Left colon (tissue), 2 donors: ENCODE measurements at places on chromosomes 7 and 10. TPM values are rescaled to one million over a fixed set of nuclear protein-coding genes. Genes with fewer than 3 reads are reported as not detected.

DNA sequence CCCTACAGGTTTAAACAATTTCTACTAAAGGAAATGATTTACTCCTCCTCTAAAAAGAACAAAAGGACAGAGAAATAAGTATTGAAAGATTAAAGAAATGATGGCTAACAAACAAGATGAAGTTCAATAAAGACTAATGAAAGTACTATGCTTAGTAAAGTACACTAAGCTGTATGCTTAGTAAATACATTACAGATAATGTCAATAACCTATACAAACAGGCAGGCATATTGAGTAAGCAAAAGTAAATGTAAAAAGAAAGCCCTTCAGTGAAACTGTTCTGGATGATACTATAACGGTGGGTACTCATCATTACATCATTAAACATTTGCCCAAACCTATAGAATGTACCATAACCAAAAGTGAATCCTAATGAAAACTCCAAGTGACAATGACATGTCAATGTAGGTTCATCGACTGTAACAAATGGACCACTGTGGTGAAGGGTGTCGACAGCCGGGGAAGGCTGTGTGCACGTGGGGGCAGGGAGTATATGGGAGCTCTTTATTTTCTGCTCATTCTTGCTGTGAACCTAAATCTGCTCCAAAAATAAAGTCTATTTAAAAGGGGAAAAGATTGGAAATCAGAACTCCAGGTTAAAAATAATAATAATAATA is 34.0 kb downstream of the CYTH3 start:
- DNase-seq, result no peak

Gene CYP26C1
- total RNA-seq, result not detected

DNA sequence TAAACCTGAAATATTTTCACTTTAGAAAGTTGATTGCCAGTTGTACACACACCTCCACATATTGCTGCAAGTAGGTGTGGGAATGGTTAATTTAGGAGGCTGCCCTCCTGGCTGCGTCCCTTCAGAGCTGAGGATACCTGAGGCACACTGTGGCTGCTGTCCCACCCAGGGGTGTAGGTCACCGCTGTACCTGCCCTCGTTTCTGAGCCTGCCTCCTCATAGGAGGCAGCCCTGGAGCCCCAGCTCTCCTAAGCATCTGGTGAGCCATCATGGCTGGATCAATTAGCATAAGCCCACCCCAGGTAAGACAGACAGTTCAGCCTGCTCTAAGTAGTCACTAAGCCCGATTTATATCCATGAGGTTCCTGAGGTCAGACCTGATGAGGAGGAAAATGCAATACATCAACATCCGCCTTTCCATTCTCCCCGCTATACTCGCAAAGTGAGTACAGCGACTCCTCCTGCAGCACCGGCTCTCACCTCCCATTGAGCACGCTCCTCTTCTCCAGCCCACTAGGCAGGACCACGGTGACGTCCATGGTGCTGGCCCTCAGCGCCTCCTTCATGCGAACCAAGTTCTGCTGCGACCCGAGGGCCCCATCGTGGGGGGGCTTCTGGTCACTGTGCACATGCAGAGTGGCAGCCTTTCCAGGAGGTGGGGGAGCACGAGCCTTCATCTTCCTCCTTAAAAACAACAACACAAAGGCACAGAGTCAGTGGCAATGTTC is 97.2 kb downstream of the COBL start:
- no peak for DNase-seq

DNA sequence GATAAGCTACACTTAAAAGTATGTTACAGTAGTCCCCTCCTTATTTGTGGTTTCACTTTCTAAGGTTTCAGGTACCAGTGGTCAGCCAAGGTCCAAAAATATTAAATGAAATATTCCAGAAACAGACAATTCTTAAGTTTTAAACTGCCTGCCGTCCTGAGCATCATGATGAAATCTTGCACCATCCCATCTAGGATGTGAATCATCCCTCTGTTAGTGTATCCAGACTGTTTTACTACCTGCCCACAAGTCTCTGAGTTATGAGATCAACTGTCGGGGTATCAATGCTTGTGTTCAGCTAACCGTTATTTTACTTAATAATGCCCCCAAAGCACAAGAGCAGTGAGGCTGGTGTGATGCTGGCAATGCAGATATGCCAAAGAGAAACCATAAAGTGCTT is 11.4 kb downstream of the KDM7A start:
- no peak for DNase-seq

DNA sequence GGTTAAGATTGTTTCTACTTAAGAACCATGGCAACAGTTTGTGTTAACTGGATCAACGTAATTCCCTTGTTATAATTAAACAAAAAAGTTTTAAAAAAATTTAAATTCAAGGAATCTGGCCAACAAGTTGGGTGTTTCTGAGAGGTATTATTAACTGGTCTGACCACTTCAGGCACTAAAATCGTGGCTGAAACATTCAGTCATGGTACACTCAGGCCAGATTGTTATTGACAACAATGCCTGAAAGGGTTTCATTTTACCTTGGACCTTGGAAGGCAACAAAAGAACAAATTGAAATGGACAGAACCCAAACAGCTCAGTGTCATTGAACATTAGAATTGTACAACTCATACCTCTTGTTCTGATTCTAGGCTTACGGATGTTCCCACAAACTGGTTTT is 103.3 kb upstream of the ARMC3 start:
- no peak for DNase-seq

DNA sequence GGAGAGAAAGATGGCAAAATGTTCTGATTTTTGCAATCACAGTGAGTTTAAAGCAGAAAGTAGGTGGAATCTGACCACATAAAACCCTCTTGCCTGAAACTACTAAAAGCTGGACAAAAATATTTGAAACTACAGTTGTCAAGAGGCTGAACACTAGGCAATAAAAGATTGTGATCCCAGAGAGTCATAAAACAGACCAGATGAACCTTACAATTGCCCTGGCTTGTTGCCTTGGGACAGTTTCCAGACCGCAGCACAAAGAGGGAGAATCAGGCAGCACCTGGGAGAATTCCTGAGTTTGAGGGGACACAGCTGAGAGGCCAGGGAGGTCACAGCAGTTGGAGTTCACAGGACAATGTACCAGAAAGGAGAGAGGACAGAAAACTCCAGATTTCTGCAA is 107.3 kb upstream of the NANOS1 start:
- no peak for DNase-seq

DNA sequence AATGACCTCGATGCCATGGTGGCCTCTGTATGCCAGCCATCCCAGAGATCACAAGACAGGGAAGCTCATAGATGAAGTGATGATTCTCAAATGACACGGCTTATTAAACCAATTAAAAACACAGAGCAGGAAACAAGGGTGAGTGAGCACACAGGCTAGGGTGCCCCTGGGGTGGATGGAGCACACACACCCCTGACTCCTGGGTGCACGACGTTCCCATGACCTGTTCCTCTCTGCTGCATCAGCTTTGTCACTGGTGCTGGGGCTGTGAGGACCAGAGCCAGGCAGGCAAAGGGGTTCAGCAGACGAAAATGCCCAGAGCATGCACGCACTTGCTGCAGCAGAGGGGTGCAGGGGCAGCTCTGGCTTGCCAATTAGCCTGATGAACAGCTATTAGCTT is 86.5 kb upstream of the LRRC4 start:
- no peak for DNase-seq

Gene CFAP43
- total RNA-seq, result 0.40 TPM

Gene TMEM213
- not detected for total RNA-seq

DNA sequence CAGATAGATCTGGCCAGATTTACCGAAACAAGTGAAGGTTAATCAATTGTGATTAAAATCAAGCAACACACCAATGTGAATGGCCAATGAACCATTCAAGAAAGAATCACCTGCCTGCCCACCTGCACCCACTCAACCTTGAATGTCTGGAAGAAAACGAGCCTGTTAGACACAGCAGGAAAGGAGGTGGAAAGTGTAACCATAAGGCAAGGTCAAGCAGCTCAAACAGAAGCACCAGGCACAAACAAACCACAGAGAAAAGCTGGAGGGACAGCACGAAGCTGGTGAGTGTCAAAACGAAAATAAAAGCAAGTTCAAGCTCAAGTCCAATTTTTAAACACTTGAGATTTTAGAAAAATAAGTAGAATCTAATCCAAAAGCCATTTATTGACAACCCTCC is 64.9 kb downstream of the STEAP1B start:
- DNase-seq, result no peak

Gene GPR37
- 0.95 TPM for total RNA-seq

DNA sequence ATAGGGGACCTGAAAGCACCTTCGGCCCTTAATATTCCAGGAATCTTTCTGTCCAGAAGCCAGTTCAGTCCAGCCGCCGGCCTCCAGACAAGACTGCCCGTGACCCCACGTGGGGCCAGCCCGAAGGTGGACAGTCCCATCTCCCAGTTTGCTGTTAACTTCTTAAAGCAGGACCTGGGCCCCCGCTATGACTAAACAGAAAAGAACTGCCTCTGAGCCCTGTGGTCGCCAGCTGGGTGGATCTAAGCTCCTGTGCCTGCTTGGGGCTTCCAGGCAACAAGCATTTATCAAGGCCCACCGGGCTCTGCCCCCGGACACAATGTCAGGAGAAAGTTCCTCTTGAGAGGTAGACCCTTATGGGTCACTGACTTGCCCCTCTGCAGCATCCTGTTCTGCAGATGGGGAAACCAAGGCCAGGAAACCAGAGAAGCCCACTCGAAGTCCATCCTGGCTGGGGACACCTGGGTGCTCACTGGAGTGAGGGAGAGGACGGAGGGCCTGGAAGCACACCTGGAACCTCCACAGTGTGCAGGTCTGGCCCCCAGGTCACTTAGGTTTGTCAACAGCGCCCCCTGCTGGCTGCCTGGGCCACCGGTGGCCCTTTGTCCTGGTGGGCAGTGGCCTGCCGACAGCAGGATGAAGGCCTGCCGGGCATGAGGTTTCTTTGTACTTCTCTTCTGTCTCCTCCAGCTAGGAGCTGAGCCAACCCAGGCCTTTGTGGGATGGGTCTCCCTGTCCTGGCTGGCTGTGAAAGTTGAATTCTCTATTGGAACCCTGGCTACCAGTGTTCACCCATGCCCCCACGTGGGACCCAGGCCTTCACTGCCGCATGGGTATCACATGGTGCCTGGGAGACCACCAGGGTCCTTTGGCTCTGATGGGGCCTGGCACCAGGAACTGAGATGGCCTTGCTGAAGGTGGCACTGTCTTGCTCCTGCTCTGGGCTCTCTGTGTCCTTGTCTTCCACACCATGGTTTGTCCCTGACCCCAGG is 128.0 kb downstream of the ZMIZ1 start:
- DNase-seq, result peak; percentile 86

Gene CCDC186
- total RNA-seq, result 43.3 TPM

Gene THSD7A
- total RNA-seq, result 1.6 TPM

- DNase-seq, result no peak
These were observed 1579.4 kb upstream of the LRRTM3 start for GRCh38 chr10:65346466-65346865.

- no peak for DNase-seq
These were observed 87.5 kb upstream of the AOAH start for GRCh38 chr7:36811807-36812206.

- peak; percentile 42 for DNase-seq
These were observed 649 bp downstream of the IDE start for GRCh38 chr10:92573091-92573797.

DNA sequence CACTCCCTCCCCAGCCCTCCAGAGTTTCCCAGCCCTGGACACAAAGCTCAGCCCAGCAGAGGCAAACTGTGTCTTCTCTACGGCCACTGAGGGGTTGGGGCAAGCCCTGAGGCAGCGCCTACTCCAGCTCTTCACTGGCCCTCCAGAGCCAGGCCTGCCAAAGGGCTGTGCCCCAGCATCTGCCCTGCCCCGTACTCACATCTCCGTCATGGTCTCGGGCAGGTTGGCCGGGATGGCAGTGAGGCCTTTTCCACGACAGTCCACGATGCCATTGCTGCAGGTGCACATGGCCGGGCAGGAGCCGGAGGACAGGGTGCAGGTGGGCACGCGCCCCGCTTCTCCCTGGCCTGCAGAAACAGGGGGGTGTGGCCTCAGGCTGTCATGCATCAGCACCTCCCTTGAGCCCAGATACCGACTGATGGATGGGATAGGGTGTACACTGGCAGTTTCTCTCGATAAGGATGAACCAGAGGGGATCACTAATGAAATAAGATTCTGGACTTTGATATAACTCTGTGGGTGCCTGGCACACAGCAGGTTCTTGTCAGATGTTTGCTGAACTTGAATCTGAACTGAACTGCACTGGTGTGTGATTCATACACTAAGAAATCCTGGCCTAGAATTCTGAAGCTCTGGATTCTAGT is 125.2 kb downstream of the SLIT1 start:
- no peak for DNase-seq

GRCh38 chr10:35959252-35959651 is 317.2 kb upstream of the FZD8 start:
- no peak for DNase-seq

DNA sequence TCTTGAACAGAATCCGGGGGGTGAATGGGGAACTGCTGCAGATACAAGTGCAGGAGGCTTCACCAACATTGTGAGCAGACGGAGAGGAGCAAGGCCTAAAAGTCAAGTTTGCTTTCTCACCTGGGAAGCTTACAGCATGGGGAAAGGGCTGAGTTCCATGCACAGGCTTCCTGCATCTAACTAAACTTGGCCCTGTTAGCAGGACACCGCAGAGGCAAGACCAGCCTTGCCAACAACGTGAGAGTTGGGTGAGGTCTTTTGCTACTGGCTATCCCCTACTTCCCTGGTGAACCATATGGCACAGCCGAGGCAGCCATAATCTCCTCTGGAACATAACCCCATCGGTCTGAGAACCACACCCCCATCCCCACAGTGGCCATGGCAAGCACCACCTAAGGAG is 14.2 kb upstream of the ADAM22 start:
- no peak for DNase-seq

Gene BICC1
- 2.5 TPM for total RNA-seq

Gene SH2D4B
- not detected for total RNA-seq

DNA sequence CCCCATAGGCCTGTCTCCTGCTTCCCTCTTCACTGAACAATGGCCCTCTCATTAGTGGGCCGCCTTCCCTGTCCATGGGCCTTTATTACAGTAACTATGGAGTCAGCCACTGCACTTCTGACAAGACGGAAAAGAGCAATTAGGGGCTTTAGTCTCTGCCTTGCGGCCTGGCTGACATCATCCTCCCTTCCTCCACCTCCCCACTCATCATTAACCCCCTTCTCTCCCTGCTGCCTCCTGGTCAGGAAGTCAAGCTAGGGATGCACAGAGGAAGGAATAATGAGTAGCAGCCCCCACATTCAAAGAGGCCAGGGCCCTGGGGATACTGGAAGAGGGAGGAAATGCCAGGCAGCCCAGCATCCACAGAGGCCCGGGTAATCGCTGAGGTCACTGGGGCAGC is 101.6 kb upstream of the PLXNA4 start:
- no peak for DNase-seq

- DNase-seq, result no peak
These were observed 25.9 kb upstream of the GOT1 start for GRCh38 chr10:99456207-99456930.

GRCh38 chr7:136523571-136523970 is 344.9 kb upstream of the CHRM2 start:
- no peak for DNase-seq

DNA sequence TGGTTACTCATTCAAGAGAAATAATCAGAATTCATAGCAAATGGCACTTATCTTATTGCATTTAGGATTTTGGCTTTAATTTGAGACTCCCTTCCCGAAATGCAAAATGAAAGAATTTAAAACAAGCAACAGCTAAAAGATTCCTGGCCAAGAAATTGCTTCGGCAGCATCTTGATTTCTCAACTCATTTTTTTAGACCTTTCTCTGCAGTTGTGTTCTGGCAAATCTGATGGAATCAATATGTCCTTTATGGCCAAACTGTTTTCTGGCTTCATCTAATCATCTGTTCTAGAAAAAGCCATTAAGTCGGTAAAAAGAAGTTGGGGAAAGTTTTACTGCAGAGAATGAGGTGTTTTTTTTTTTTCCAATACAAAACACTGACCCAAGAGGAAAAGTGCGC is 172.1 kb downstream of the SLC16A9 start:
- DNase-seq, result no peak
